ENCODE measurements at places on chromosomes 3 and 15.

- DNase-seq: no peak
Measured at GRCh38 chr15:25766417-25766816, 96.7 kb downstream of the ATP10A start.

DNA sequence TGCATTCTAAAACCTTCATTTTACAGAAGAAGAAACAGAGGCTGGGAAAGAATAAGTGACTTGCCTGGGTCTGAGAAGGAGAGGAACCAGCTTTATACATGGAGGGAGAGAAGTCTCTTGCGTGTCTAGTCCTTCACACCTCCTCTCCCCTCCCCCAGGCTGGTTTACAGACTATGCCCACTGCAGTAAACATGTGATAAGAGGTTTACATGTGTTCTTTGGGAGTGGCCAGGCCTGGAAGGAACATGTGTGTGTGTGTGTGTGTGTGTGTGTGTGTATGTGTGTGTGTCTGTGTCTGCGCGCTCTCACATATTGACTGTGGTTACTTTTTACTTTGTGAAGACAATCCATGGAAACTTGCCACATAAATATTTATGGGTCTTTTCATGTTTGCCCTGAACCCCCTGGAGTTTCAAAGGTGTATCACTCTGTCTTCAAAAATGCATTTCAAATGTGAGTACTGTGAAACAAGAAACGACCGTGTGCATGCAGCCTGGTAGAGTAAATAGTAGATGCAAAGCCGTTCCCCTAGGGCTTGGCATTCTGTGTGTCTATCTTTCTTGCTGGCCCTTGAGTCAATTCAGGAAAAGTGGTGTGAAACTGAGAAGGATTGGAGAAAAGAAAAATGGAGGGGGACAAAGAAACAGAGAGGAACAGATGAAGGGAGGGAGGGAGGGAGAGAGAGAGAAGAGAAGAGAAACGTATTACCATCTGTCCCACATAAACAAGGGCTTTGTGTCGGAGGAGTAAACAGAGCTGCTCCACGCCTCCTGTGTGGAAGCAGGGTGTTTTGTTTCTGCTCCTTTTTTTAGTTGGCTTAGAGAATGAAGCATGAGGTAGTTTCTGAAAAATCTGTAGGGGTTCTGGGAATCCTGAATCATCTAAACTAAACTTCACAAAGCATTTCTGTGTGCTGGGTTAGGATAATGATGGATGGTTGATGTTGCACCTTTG is 51.7 kb downstream of the CLDN11 start:
- peak; percentile 61 for DNase-seq

- DNase-seq: no peak
Measured at GRCh38 chr15:32983679-32984078, 210.8 kb downstream of the FMN1 start.

DNA sequence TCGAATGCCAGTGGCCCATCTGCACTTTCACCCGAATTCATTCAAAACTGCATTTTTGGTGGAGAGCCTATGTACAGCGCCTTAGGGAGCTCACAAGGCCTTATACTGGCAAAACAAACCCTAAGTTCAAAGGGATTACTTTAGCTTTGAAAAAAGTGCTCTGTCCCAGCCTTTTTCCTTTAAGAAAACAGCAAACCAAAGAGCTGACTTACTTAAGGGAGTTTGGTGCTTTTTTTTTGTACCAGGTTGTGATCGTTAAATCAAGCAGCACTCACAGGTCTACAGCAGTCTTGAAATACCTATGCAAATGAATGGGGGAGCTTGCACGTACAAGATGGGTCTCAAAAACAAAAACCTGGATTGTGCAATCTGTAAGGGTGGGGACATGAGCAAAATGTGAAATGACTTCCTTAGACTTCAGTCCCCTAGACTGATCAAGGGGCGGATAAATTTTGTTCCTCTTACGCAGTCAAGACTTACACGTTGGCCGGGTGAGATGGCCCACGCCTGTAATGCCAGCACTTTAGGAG is 11.6 kb upstream of the PIK3CB start:
- DNase-seq: no peak

DNA sequence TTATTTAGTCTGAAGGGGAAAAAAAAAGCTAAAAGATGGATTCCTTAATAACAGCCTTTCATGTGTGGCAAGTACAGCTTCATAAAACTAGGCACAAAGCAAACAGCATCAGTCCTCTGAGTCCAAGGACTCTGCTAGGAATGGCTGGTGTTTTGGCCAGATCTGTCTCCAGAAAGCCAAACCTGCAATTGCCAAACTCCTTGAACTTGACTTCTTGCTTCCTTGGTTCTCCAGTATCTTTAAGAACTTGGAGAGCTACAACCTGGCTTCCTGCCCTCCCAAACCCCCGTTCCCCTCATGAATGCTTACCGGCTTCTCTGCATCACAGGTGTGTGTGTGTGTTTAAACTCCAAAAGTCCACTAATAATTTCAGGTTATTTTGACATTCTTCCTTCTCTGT is 1.6 kb upstream of the PLOD2 start:
- DNase-seq: no peak
